ENCODE measurements at places on chromosomes 5 and 9.

GRCh38 chr9:107749787-107750444 is 260.3 kb upstream of the KLF4 start:
- DNase-seq = no peak

- no peak for DNase-seq
Observed at GRCh38 chr5:1111727-1112289, at the start of gene SLC12A7. TSS of gene SLC12A7 (minus strand) at chr5:1112063. CDS start at chr5:1111991, 72 bp downstream.

DNA sequence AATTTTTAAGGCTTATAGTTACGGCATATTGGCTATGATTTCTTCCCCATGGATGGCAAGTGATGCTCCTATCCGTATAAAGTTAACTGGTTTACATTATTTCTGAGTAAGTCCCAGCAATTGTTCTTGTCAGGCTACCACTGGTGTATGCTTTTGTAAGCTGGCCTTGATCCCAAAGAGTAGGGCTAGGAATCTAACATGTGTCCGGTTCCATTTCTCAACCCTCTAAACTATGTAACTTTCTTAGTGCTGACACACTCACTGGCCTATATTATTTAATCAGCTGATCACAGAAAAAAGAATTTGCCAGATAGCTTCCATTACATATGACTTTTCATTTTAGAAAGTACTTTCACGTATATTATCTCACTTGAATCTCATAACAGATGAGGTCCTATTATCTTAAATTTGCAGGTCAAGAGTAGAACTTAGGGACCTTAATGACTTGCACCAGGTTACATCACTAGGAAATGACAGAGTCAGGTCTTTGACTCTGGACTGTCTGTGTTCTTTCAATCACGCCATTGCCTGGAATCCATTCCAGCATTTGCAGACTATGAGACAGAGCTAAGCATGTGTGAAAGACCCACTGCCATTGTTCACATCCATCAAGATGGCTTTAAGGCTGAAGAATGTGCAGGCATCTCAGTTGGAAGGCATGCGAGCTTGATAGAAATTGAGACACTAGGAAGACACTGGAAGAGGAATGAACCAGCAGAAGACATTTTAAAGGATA is 362.9 kb downstream of the ARRDC3 start:
- DNase-seq = no peak

DNA sequence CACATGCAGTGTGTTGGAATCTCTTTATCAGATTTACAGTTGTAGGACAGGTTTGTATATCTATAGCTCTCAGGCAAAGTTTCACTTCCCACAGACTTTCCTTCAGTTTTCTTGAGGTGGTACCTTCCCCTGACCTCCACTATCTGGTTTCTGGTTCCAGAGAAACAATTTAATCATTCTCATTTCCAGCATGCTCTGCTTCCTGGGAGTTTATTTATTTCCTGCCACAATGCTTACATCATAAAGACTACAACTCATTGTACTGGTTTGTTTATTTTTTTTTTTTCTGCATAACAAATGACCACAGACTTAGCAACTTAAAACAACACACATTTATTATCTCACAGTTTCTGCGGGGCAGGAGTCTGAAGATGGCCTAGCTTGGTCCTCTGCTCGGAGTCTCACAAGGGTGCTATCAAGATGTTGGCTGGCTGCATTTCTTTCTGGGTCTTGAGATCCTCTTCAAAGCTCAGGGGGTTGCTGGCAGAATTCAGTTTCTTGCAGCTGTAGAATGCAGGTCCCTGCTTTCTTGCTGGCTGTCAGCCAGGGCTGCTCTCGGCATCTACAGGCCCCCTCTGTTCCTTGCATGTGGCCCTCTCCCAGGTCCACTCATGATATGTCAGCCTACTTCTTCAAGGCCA is 247.7 kb downstream of the ENC1 start:
- no peak for DNase-seq

Measured in AML-193 (cell line).